GM03348 (cell line): ENCODE measurements at places on chromosomes 3 and 15.
A peak's percentile ranks its signal among the peaks of the same experiment; 100 is the strongest.

- peak; percentile 14 for DNase-seq
Measured at GRCh38 chr3:146037697-146038096, 123.3 kb downstream of the PLOD2 start.

- no peak for DNase-seq
Measured at GRCh38 chr15:49035825-49036224, 10.4 kb downstream of the SECISBP2L start.

DNA sequence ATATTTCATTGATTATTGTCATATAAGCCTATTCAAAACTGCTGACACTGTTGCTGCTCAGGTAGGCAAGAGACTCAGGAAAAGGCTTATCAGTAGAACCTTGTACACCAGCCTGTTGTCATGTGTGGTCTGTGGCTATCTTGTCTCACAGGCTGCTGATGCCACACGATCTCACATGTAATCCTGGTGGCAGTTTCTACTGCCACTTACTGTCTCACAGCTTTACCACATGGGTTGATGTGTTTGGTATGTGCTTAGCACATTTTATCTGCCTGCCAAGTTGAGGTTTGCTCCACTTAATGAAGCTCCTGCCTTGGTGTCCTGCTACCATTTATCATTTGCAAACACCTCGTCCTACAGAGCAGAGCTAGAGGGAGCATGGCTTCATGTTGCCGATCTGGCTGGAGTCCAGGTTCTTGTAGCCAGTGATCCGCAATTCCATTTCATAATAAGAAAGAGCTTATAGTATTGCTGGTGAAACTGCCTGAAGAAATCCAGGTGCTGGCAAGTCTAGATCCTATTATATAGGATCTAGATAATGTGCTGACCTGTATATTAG is 637.9 kb downstream of the NLGN1 start:
- DNase-seq: no peak

DNA sequence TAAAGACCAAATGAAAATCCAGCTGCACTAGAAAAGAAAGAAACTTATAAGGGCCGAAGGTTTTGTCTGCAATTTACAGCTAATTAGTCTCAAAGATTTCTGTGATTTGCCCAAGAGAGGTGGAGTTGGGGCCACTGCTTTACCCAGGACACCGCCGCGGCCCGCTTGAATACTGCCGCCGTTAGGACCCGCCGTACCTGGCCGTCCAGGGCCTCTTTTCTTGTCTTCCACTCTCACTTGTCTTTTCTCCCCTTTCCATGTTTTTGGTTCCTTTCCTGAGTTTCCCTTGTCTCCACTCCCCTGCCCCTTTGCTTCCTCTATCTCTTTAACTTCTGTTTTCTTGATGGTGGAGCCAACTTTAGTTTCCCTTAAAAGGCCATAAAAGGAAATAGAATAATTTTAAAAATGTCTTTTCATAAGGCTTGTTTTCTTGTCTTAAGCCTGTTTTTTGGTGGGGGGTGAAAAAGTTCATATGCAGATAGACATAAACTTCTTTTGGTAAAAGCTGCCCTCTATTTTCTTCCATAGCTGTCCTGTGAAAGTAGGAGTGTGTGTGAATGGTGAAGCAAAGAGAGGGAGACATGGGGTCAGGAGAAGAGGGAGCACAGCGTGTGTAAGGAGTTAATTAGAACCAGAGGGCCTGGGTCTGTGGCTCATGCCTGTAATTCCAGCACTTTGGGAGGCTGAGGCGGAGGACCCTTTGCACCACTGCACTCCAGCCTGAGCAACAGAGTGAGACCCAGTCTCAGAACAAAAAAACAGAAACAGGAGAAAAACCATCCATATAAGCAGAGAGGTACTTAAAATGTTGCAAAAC is 16.0 kb upstream of the CCNL1 start:
- peak; percentile 48 for DNase-seq

DNA sequence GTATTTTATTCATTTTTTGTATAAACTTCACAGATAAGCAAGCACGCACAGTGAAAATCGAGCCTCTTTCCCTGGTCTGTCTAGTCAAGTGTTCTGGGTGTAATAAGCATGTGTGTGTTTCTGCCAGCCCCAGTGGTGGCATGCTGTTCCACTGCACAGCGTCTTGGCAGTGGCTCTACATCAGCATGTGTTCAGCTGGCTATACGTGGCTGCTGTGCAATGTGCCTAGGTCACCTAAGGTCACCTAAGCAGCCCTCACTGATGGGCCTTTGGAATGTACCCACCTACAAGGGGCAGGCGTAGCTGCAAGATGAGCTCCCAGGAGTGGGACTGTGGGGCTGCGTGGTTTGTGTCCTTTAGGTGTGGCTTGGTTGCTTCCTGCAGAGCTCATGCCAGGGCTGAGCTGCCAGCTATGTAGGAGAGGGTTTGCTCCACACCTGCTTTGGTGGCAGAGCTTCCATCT is 4.9 kb downstream of the LIMD1 start:
- DNase-seq: no peak

DNA sequence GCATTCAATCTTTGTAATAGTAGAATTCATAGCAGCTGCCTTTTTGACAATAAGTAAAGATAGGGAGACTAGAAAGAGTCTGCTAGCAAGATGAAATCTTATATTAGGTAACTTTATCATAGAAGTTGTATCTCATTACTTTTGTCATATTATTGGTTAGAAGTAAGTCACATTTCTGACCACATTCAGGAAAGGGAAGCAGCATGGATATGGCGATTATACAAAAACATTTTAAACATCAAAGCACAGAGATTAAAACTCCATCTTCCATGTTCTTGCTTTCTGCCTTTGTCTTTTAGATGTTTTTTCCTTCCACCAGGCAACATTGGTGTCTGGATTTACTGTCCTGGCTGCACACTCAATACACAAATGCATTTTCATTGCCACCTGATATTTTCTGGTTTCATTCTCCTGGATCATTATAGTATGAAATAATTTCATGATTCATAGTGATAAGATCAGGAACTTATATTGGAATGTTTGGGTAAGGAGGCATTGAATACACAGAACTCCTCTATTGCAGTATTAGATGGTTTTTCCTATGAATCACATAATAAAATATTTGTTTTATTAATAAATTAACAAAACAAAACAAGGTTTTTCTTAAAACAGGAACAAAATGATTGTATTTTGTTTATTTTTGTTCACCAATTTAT is 1460.3 kb upstream of the CADM2 start:
- no peak for DNase-seq
